ENCODE measurements at places on chromosomes 7 and 10.

GRCh38 chr7:133081119-133081598 lies 731 bp downstream of the CHCHD3 start:
- DNase-seq, result no peak

- no peak for DNase-seq
Measured at GRCh38 chr7:137545059-137545716, 201.7 kb upstream of the PTN start.

GRCh38 chr7:50393547-50394252 lies 56.5 kb downstream of the FIGNL1 start:
- no peak for DNase-seq

DNA sequence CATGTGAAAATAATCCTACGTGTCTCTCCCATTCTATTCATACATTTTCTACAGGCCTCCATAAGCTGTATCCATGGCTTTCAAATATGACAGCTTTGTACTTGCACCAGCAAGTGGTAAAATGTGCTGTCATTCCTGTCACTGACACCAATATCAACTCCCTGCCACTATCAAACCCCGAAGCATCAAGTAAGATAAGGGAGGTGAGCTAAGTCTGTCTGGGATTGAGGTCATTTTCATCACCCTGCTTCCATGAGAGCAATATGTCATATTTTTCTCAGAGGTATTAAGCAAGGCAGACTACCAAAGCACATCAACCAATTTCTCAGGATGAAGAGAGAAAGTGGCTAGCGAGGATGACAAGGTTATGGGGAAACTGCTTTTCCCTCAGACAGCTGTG lies 11.1 kb downstream of the GPR22 start:
- DNase-seq, result no peak

- no peak for DNase-seq
Measured at GRCh38 chr7:117478836-117479224, 995 bp upstream of the CFTR start.

DNA sequence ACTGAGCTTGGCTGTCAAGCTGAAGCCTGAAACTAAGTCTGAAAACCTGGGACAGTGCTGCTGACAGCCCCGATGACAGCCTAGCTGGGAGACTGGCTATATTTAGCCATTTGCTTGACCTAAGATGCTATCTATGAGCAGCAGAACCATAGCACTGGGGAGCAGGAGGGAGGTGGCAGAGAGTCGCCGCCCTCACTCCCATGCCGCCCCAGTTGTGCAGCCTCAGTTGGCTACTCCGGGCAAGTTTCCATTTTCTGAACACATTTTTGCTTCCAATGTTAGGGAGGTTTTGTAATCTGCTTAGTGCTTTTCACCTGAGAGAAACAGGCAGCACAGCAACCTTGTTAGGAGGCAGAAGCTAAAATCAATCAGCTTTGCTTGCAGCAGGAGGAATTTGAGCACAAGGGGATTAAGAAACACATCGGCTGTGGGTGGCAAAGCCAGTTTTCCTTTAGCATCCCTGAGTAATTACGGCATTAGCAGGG lies 20.4 kb upstream of the C10orf71 start:
- DNase-seq, result no peak

DNA sequence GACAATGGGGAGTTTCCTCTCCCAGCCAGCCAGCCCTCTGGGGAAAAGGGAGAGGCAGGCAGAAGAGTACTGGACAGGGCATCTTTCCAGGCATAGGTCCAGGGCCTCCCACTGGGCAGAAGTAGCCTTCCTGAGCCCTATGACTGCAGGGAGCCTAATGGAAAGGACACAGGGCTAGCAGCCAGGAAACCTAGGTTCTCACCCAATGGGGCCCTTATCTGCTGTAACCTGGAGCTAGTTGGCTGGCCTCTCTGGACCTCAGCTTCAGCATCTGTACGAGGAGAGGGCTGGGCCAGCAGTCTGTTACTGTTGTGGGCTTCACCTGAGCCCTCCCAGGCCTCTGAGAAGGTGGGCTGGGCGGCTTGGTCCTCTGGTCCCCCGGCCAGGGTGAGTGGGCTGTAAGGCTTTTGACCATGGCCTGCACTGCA lies 22.4 kb downstream of the LDB3 start:
- no peak for DNase-seq

DNA sequence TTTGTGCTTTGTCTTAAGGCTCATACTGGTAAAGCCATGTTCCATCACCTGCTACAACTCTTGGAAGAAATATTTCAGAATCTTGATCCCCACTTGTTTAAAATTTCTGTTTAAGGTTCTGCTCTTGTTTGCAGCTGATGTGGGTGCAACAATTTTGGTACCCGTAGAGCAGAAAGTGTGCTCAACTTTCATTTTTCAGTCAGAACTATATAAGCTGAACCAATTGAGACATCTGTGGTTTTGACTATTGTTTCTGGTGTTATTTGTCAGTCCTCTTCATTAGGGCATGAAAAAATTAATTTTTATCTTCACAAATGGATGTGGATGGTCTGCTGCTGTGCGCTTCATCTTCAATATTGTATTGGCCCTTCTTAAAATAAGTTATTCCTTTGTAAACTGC lies 10.9 kb downstream of the MGAM start:
- DNase-seq, result no peak

DNA sequence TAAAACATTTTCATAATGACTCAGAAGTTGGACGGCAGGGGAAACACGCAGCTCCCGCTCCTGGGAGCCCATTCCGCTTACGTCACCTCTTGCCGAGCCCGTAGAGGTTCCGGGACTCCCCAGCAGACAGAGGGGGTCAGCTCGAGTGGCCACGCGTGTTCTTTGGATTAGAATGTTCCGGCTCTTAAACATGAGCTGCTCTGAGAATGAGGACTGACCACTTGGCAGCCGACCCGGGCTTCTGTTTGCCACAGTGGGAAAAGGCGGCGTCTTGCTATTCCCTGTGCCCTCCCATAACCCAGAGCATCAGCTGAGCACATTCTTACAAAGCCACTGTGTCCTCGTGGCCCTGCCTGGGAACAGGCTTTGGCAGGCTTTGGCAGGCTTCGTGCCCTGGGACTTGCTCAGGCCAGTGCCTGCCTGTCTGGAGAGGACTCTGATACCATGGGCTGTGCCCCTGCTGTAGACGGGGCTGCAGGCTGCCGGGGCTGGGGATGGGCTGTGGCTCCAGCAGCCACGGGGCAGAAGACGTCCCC lies 40.1 kb downstream of the PFKP start:
- no peak for DNase-seq

DNA sequence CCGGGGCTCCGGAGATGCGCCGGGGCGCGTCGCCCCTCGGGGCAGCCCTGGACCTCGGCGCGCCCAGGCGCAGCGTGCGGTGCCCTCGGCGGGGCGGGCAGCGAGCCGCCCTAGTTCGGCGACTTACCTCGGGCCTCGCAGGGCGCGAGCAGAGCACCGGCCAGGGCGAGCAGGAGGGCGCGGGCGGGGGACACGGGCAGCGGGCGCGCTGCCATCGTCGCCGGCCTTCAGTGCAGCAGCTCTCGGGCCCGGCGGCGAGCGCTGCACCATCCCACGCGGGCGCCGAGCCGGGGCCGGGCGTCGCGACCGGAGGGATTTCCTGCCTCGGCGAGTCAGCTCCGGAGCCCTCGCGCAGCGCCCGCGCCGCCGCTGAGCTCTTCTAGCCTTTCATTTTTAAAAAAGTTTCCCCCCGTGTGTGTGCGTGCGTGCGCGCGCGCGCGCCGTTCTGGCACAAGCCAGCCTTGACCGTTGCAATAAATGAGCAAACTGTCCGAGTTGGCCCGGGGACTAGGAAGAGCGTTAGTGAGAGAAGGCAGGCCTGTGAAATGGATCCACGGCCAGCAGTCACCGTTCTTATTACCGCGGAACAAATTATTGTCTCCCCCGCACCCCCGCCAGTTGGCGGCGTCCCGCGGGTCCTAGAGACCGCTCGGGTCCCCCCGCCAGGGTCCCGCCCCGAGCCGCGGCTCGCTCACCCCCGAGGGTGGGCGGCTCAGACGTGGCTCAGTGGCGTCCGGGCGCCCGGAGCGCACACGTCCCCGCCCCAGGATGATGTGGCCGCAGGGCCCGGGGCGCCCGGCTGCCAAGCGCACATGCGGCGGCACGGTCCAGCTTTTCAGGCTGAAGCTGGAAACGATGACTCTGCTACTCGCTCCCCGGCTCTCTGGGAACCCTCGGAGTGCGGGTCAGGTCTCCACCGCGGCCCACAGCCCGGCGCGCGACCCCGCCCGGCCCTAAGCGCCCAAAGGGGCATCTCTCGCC lies at the start of gene ADAM12:
Gene ADAM12 (minus strand): TSS at position 547 of the 981 bp plus-strand sequence. CDS start 332 bp downstream, at position 215.
- DNase-seq, result no peak

- no peak for DNase-seq
Measured at GRCh38 chr7:151432658-151433521, 7.1 kb downstream of the CRYGN start.

DNA sequence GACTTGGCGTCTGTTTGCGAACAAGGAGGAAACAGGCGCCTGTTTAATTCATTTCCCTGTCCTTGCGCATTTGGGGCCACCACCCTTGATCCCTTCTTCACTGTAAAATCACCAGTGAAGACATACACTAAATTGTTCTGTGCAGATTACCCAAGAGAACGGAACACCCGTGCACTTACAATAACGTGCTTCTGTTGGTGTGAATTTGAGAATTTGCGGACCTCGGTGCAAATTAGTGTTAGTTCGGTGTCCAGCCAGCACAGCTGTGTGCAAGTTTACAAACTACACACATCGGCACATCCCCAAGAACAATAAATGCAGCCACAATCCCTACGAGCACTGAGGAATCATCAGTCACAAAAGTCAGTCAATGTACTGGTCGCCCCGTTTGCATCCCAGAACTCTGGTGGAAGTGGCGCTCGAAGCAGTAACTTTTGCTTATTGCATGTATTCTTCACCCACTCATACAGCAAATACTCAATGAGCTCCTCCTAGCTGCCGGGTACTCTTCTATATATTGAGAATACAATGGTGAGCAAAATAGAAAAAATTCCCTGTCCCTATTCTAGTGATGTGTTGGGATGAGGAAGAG lies 786 bp upstream of the CNOT4 start:
- DNase-seq, result no peak

GRCh38 chr7:135231686-135232085 lies 2.0 kb upstream of the STRA8 start:
- no peak for DNase-seq

- no peak for DNase-seq
Measured at GRCh38 chr7:28647076-28647421, 234.7 kb downstream of the CREB5 start.

GRCh38 chr7:91880016-91880412 lies 488 bp downstream of the MTERF1 start:
- no peak for DNase-seq

DNA sequence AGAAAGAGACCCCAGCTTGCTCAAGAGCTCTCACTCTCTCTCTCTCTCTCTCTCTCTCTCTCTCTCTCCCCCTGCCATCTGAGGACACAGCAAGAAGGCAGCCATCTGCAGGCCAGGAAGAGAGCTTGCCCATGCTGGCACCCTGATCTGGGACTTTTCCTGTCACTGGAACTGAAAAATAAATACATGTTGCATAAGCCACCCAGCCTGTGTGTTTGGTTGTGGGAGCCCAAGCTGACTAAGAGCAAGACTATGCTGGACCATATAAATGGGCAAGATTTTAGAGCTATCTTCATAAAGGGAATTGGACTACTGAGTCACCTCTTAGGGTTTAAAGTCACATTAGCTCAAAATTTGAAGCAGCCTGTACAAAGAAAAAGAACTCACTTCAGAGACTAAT lies 98.6 kb downstream of the SLC16A9 start:
- DNase-seq, result no peak

- no peak for DNase-seq
Measured at GRCh38 chr7:150432915-150433892, 17.2 kb upstream of the GIMAP8 start.

DNA sequence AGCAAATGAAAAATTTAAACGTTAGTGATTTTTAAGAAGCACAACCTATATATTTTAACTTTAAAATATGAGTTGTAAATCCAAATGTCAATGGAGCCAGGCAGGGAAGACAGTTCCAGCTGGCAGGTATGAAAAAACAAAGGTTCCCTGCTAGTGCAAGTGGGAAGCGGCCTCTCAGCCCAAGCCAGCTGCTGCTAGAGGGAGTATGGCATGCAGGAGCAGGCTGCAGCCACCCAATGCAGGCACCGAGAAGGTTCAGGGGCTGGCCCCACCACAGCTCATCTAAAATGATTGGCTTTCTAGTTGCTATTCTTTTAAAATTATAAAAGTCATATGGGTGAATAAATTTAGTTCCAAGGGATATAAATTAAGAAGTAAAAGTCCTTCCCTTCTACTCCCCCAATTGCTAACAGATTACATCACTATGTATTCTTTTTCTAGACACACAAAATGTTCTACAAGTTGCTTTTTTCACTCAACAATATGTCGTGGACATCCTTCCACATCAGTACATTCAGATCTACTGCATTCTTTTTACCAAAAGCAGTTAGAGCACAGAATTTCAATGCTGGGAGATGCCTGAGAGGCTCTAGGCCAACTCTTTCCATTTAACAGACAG lies 69.3 kb downstream of the SGMS1 start:
- DNase-seq, result no peak

GRCh38 chr7:11373546-11374142 lies 400.0 kb downstream of the PHF14 start:
- DNase-seq, result no peak

GRCh38 chr7:154789404-154789803 lies 213.5 kb downstream of the PAXIP1 start:
- no peak for DNase-seq

- no peak for DNase-seq
Measured at GRCh38 chr10:114045136-114046086, 1.7 kb downstream of the ADRB1 start.

DNA sequence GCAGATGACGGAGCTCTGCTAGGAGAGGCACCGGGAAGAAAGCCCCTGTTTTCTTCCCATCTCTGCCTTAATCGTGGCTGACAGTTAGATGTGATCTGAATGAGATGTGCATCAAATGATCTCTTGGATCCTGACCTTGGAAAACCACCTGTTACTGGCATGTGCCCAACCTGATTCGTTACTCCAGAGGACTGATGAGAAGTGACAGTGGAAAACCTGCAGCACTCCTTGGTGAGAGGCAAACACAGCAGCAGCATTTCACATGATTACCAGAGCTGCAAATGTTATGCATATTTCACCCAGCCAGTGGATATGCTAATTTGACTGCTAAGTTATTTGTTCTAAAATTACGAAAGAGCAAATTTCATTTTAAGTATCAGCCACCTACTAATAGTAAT lies 95.3 kb downstream of the PTPRN2 start:
- DNase-seq, result no peak

GRCh38 chr7:105264707-105265106 lies 124.0 kb downstream of the SRPK2 start:
- no peak for DNase-seq

GRCh38 chr10:77638321-77639101 lies 903 bp upstream of the KCNMA1 start:
- DNase-seq, result no peak

- no peak for DNase-seq
Measured at GRCh38 chr7:135235841-135236240, 2.2 kb downstream of the STRA8 start.

GRCh38 chr10:75042292-75042974 lies 69.0 kb upstream of the SAMD8 start:
- DNase-seq, result no peak

GRCh38 chr10:48786606-48787282 lies 102.1 kb downstream of the WDFY4 start:
- no peak for DNase-seq

Measured in DMS153 (cell line).